ENCODE measurements at places on chromosomes 16 and 17.

DNA sequence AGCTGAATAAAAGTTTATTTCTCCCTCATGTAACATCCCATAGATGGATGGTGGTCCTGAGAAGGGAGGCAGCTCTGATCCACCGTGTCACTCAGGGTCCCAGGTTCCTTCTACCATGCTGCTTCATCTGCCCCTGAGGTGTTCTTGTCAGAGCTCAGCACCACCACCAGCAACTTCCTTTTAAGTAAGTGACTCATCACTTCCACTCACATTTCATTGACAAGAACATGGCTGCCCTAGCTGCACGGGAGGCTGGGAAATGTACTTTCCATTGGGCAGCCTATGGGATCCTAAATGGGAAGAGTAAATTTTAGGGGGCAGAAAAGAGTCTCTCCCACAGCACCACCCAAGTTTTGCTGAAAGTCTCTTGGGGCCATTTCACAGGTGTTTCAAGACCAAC, 134.7 kb downstream of the USP31 start:
- DNase-seq, result no peak

DNA sequence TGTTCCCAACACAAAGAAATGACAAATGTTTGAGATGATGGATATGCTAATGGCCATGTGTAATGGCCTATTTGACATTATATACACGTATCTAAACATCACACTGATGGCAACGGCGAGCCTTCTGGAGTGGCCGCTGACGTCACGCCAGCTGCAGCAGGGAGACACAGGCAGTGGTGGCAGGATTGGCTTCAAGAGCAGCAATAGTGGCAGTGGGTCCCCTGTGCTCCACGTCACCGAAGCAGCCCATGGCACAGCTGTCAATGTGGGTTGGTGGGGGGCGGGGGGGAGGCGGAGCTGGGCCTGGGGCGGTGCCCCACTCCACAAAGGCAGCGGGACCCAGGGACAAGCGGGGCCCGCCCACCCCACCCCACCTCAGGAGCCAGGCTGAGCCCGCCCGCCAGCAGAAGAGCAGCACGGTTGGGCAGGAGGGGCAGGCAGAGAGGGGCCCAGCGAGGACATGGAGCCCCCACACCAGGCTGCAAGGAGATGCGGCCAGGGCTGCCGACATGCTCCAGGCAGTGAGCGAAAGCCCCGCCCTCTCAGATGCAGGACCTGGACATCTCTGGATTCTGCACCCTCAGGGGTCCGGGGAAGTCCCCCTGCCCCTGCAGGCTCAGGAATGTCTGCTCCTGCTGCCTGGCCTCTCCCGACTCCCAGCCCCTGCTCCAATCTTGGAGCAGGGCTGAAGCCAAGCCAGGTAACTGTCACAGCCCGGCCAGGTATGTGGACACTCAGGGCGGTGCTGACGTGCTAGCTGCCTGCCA, 64.6 kb downstream of the USP32 start:
- no peak for DNase-seq

DNA sequence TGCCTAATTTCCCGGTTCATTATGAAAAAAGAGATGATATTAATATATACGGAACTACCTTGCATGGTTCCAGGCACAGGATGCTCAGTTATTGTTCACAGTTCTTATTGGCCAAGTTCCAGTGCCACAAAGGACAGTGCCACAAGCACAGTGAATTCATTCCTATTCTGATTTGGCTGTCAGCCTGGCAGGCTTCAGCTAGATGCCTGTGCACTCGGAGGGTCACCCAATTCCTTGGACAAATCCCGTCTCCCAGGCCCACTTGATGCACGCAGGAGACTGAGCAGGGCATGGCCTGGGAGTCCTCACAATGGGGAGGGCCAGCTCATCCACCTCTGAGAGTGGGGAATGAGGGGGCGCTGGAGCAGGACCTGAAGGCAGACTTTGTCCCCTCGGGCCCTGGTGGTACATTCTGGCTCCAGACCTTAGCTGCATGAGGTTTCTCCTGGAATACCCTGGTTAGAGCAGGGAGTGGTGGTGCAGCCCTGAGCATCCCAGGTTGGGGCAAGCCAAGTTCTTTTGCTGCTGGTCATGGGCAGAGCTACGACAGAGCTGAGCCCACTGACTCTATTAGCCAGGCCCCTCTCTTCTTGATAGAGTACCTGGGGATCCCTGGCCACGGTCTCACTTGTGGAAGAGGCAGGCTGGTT, 41.4 kb downstream of the MIS12 start:
- no peak for DNase-seq

GRCh38 chr16:4212934-4213296, 29.0 kb downstream of the SRL start:
- DNase-seq, result no peak

- no peak for DNase-seq
Measured at GRCh38 chr17:72063262-72063661, 57.6 kb upstream of the SOX9 start.

DNA sequence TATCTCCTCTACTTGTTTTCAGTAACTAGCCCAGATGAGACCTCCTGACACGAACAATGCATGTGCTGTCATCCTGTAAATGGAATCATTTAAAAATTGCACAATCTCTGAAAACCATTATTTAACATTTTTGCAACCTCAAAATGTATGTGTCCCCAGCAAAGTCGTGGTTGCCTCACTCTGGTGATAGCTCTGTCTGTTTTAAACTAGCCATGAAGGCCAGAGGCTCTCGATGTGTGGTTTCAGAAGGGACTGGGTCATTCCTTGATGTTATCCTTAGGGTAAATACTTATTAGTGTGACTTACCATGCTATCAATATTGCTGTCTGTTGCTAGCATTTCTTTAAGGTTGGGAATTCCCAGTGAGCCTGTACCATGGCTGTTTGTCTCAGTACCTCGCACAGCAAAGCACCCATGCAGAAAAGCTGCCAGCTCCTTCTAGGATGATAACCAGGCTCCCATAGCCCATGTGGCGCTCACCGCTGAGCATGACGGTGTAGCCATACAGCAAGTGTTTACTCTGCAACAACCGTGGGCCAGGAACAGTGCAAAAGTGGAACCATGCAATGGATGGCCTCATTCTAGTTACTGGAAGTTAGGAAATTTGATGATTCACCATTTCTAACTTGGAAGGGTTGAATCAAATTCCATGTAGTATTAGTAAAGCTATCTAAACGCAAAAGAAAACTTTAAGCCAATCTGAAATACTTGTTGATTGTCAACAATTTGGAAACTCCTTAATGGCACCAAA, 2.9 kb upstream of the PGS1 start:
- peak; percentile 77 for DNase-seq

DNA sequence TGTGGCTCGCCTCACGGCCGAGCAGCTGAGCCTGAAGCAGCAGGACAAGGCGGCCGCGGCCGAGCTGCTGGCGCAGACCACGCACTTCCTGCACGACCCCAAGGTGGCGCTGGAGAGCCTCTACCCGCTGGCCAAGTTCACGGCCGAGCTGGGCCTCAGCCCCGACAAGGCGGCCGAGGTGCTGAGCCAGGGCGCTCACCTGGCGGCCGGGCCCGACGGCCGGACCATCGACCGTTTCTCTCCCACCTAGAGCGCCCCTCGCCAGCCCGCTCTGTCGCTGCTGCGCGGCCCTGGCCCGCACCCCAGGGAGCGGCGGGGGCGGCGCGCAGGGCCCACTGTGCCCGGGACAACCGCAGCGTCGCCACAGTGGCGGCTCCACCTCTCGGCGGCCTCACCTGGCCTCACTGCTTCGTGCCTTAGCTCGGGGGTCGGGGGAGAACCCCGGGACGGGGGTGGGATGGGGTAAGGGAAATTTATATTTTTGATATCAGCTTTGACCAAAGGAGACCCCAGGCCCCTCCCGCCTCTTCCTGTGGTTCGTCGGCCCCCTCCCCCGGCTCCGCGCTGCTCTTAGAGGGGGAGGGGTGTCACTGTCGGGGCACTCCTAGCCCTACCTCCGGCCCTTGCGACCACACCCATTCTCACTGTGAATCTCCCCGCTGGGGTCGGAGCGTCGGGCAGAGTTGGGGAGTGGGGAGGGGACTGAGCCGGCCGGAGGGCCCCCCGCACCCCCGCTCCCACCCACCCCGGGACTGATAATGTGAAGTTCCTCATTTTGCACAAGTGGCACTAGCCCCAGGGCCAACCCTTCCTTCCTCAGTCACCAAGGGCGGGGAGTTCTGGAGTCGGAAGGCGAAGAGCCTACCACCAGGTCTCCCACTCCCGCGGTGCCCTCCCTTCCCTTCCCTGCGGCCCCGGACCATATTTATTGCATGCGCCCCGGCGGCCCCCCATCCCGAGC, 4.0 kb downstream of the HIC1 start:
- DNase-seq, result no peak

- DNase-seq, result no peak
Measured at GRCh38 chr17:13597723-13598347, 3.9 kb downstream of the HS3ST3A1 start.

DNA sequence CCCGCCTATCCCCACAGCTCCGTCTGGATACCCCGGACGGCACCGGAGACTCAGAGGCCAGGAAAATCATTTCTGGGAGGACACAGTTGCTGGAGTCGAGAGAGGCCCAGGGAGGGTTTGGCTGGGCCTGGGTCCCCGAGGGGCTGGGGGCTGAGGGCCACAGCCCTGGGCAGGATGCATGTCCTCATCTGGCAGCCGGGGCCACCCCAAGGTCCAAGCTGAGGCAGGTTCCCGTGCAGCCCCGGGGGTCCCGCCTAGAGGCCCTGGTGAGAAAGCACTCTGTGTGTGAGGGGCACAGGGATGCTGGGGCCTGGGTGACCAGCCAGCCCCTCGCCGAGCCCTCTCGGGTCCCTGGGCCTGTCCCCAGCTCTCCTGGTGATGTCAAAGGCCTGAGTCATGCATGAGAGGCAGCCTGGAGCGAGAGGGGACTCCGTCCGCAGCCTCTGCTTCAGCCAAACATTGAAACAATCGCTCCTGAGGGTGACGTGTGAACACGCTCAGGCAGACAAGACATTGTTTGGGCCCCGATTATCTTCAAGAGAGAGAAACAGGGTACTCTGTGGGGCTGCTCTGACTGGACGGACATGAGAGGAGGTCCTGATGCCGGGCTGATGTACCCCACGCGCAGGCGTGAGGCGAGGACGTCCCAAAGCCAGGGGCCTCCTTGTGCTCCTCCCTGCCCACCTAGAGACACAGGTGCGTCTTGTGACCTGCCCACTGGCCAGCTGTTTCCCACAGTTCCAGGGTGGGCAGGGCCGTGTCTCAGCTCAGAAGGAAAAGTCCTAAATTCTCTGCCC, 25.8 kb upstream of the C1QTNF8 start:
- DNase-seq, result no peak

DNA sequence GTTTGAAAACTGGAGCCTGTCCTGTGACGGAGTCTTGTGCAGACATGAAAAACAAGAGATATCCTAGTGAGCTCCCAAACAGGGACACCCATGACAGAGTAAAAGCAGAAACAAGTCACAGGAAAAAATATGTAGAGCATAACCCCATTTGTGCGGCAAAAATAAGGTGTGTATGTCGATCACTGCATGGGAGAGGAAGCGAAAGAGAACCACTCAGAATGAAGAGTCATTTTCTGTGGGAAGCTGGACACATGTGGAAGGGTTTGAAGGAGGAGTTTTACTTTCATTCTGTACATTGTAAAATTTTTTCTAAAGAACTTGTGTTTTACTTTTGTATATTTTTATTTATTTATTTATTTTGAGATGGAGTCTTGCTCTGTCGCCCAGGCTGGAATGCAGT, 72.1 kb downstream of the JPH3 start:
- DNase-seq, result no peak

DNA sequence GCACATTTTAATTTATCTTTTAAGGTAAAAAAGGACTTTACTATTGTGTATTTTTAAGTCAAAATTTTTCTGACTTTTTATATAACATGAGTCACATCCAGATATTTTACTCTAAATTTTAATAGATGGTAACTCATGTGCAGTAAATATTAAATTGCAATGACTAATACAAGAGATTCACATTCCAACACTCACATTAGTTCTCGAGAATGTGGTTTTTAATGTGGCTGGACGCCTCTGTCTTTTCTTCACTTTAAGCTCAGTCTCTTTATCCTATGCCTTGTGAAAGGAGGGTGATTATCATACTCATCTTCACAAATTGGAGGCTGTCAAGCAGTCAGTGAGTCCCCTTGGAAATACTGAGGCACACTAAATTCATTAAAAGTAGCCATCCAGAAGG, 315.6 kb downstream of the HS3ST3B1 start:
- DNase-seq, result no peak

- DNase-seq, result no peak
Measured at GRCh38 chr16:56277075-56277474, 85.8 kb downstream of the GNAO1 start.

DNA sequence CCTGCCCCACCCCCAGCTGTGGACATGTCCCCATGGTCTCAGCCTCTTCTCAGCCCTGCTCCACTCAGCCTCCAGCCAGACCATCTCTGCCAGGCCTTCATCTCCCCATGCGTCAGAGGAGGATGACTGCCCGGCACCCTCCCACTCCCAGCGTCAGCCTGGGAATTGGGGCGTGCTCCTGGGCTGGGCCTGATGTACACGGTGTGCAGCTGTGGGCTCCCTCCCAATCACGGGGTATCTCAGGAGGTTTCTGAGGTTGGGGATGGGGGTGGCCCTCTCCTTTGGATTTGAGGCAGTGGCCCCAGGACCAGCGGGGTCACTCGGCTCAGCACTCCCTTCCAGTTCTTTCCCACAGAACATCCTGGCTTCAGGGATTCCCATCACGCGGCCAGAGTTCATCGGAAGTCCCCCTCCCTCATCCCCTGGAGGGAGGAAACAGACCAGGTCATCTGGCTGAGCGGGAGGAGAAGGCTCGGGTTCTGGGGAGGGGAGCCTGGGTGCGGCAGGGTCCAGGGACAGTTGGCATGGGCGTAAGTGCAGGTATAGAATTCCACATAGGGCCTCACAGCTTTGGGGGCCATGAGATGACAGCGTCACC, 36.9 kb downstream of the SOCS3 start:
- DNase-seq, result no peak

DNA sequence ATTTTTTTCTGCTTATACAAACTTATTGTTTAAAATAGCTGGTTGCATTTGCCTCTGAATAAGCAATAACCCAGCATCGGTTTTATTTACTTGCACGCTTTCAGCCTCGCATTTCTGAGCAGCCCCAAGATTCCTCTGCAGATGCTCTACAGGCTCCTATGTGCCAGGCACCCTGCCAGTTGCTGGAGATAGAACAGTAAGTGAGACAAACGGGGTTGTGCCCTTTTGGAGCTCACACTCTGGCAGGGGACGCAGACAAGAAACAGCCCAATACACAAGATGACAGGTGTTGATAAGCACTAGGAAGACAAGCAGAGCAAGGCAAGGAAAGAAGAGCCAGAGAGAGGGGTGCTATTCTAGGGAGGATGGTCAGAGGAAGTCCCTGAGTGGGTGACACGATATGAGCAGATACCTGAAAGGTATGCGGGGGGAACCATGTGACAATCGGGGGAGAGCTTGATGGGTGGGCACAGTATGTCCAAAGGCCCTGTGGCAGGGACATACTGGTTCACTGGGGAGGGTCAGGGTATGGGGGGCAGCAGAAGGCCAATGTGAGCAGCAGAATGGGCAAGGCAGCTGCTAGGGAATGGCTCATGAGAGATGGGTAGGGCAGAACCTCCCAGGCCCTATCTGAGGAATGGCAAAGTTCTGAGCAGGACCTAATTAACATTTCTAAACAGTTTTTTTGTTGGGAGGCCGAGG, 18.7 kb upstream of the ADORA2B start:
- DNase-seq, result no peak

DNA sequence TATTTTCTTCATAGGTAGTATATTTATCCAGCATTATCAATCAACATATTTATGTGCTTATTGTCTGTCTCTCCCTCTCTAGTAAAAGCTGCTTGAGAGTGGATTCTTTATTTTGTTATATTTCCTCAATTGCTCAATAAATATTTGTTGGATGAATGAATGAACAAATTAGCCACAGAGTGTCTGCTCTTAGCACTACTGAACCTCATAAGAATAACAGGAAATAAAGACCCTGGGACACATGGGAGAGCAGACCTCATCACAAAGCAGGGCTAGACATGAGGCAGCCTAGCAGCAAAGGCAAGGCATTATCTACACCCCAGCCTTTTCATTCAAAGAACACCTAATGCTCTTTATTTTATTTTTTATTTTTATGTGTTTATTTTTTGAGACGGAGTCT, 34.9 kb upstream of the TANC2 start:
- no peak for DNase-seq
